ENCODE measurements at places on chromosomes 4 and X.

- DNase-seq = no peak
Measured at GRCh38 chr4:107130157-107130556, 94.0 kb upstream of the DKK2 start.

GRCh38 chr4:155617296-155617695, 49.4 kb upstream of the GUCY1A1 start:
- peak; percentile 49 for DNase-seq

GRCh38 chrX:38560776-38561125, 591 bp upstream of the TSPAN7 start:
- no peak for DNase-seq

DNA sequence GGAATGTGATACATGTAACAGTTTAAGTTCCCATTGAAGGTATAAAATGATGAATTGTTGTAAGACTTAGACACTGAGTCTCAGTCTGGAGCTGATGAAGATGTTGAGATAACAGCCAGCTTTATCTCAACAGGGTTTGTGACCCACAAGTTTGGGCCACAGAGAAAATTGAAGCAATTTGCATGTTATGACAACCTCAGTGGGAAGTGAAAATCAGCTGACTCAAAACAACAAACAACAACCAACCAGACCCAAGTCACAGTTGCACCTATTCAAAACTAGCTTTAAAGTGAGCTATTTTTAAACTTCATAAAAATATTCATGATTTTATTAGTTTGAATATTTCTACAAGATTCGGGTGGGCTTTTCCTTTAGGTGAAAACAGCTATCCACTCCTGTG, 8.0 kb downstream of the SFRP2 start:
- DNase-seq = no peak

DNA sequence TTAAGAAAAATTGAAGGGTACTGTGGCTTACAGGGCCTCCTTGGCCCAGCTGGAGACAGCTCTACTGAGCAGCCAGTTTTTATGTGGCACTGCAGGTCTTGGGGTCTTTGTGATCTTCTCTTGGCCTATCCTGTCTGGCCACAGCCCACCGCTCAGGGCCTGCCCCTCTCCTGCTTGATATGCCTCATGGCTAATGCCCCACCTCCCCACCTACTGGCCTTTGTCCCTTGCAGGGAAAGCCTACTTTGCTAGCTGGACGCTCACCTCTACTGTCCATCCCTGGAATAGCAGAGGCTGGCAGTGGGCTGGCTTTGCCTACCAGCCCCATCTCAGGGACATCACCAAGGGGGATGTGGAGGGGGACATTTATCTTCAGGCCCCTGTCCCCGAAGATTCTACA, 134.1 kb downstream of the PJA1 start:
- DNase-seq = peak; percentile 20

GRCh38 chr4:92307866-92308265, 4.1 kb downstream of the GRID2 start:
- DNase-seq = no peak

- DNase-seq = peak; percentile 3
Measured at GRCh38 chrX:116276261-116276660, 105.7 kb downstream of the AGTR2 start.

- DNase-seq = no peak
Measured at GRCh38 chr4:40256329-40256728, 59.5 kb downstream of the RHOH start.

GRCh38 chrX:73268463-73268862, 53.8 kb upstream of the NAP1L2 start:
- DNase-seq = no peak

DNA sequence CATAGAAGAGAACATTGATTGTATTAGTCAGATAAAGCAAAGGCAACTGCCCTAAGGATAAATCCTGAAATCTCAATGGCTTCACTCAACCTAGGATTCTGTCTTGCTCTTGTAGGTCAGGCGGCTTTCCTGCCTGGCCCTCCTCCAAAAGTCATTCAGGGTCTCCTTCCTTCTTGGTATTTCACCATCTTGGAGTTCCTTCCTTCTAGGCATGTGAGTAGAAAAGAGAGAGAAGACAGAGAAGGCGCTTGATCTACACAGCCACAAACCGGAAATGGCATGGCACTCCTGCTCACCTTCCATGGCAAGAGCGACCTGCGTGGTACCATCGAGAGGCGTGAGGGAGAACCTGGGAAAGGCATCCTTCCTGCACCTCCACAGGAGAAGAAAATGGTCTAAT, 45.3 kb upstream of the HELT start:
- DNase-seq = no peak

GRCh38 chrX:100768679-100769338, 36.9 kb upstream of the SYTL4 start:
- DNase-seq = peak; percentile 75

DNA sequence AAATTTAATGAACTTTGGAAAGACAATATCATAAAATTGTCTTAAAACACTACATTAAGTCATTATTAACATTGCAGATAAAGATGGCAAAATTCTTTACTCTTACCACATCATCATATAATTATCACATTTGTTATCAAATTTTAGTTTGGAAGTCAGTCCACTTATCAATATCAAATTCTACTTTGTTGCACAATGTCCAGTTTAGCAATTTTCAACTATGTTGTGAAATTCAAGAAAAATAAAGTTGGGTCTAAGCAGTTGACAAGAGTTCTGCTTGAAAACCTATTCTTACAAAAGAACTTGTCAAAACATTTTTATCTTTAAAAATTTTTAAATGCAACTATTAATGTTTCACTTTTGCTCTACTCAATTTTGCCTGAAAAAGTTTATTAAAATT, 44.7 kb upstream of the TET2 start:
- DNase-seq = no peak

DNA sequence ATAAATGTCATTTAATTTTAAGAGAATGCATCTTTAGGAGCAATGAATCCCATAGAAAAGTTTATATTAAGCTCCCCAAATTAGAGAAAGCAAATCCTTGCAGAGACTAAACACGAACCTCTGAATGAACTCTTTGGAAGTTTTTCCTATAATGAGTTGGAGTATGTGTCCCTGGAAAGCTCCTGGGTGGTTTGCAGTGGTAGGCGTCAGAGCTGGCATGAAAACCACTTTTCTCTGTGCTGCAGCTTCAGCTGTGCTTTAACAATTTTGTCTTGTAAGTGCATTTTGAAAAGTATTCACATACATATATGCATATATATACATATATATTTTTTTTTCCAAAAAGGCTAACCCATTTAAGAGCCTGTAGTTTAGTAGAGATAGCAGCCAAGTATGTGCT, 148.7 kb upstream of the TBC1D9 start:
- DNase-seq = no peak

DNA sequence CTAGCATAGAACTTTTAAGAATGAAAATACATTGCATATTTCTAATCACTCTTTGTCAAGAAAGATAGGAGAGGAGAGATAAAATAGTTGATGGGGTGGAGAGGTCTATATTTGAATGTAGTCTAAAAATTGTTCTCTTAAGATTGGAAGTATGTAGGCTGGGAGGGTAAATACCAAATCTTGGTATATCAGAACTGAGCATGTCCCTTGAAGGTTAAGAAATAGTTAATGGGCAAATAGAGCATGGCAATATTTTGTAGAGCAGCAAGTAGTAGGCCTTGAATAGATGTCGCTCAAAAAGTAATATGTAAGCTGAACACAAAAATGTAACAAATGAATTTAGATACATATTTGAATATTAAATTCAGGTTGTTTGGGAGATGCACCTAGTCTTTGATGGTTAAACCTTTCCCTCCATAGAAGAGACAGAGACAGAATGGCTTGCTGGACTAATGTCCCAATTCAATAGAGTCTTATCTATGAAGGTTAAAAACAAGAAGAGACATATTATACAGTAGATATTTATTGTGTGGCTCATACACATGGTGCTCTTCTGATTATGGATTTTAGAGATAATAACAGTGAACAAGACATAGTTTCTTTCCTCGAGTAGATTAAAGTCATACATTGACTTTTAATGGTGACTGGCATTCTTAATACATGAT, 12.5 kb downstream of the ALB start:
- no peak for DNase-seq

- peak; percentile 44 for DNase-seq
Measured at GRCh38 chrX:51395810-51396728, 63.4 kb downstream of the NUDT10 start.

- no peak for DNase-seq
Measured at GRCh38 chrX:9578083-9578779, 113.4 kb downstream of the TBL1X start.

GRCh38 chrX:17497193-17497592, 122.2 kb downstream of the NHS start:
- DNase-seq = no peak

DNA sequence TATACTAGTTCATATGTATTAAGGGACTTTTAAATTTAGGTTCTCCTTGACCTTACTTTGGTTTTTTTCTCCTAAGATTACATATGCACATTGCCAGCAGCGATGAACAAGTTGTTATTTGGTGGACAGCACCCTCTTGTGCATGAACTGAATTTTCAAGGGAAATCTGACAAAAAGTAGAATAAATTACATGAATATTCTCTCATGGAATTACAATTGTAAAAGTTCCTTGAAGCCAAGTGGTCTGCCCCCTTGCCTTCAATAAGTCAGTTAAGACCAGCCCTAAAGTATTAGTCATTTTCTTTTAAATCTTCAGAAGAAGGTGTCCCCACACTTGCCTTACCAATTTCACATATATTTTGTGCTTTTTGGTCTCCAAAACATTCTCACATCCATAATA, 30.7 kb upstream of the SMARCA5 start:
- DNase-seq = peak; percentile 67

DNA sequence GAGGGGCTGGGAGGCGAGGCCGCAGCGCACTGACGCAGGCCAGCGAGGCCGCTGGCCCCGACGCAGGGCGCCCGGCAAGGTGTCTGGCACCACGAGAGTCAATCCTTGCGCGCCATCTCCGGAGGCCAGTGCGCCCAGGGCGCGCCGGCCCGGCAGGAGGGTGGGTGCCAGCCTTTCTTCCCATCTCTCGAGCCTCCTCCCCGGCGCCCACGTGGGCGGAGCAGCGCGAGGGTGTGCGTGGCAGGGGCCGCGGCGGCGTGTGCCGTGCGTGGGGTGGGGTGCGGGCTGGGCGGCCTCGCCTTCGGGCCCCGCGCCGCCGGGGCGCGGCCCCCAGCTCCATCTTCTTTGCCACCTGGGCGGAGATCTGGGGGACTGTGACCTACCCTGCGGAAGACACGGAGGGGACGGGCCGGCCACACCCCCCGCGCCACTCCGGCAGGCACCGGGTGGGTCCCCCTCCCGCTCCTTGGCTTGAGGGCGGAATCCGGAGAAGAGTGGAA, 877 bp downstream of the JAKMIP1 start:
- no peak for DNase-seq

DNA sequence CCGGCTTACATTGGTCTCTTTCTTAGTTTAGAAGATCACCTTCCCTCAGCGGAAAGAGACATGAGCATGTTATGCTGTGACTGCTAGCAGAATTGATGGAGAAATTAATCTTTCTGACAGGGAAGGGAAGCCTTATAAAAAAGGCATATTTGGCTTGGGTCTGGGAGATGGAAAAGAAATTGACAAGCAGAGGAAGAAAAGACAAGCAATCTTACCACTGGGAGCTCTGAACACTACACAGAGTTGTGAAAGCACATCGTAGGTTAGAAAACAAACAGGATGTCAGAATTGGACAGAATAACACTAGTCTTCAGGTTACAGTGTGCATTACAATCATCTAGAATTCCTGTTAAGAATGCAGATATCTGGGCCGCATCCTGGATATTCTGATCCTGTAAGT, 1493.8 kb upstream of the IGFBP7 start:
- no peak for DNase-seq

GRCh38 chr4:93394545-93395081, 433.9 kb upstream of the ATOH1 start:
- peak; percentile 23 for DNase-seq

DNA sequence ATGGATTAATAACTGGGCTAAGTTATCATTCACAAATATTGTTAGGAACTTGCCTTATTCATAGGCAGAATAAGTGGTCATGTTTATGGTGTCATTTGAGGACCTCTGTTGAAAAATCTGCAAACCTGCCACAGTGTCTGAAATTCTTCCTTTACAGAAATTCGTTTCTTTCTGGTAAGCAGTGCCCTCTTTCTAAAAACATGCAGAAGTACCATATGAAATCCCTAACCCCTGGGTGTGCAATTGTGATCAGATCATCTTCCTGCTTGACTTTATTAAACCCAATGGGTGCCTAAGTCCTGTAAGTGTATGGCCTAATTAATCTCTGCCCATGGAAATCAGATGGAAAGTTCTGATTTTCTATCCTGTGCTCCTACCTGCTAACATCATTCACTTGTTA, 4.4 kb upstream of the HTATSF1 start:
- DNase-seq = no peak

- DNase-seq = no peak
Measured at GRCh38 chrX:115388879-115389278, 99.4 kb downstream of the LUZP4 start.

DNA sequence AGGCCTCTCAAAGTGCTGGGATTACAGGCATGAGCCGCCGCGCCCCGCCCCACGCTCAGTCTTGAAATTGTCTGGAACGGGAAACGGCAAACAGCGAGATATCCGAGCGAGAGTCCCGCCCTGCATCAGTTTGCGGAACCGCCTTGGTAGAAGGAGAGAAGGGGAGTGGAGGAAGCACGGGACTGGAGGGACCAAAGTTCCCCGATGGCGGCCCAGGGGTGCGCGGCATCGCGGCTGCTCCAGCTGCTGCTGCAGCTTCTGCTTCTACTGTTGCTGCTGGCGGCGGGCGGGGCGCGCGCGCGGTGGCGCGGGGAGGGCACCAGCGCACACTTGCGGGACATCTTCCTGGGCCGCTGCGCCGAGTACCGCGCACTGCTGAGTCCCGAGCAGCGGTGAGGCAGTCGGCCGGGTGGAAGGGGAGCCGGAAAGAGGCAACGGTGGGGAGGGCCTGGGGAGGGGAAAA, at the start of gene BST1:
TSS of gene BST1 (plus strand) at position 125 of the 463 bp plus-strand sequence. CDS start at position 205, 80 bp downstream.
- DNase-seq = peak; percentile 74

DNA sequence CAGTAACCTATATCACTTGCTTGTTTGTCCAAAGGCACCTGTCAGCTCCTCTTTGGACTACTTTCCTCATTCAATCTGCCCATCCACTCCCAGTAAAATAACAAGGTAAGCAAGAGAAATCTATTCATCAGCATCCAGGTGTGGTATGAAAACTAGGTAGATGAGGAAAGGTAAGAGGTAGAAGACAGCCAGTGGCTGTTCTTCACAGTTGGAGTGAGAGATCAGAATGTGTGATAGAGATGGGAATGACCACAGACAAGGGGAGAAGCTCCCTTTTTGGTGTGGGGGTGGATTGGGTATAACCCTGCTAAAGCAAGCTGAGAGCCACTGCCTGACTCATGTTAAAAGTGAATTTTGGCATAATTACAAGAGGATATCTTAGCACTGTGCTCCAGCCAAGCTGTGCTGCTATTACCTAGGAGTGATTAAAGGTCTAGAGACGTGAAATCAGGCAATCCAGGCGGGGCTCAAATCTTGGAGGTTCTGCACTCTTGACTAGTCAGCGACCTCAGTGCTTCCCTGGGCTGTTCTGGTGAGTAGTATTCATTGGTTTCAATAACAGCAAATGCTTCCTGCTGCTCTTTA, 28.1 kb upstream of the RASL11B start:
- DNase-seq = peak; percentile 43

- peak; percentile 59 for DNase-seq
Measured at GRCh38 chr4:74284053-74284452, 24.2 kb upstream of the EPGN start.

Data from astrocyte of the hippocampus (primary cell).